Foreskin fibroblast (primary cell): ENCODE measurements at places on chromosomes 16 and 17.

GRCh38 chr17:79046916-79047280, 22.9 kb downstream of the C1QTNF1 start:
- peak; percentile 84 for DNase-seq

GRCh38 chr17:4184811-4185210, 41.8 kb downstream of the CYB5D2 start:
- DNase-seq, result no peak

DNA sequence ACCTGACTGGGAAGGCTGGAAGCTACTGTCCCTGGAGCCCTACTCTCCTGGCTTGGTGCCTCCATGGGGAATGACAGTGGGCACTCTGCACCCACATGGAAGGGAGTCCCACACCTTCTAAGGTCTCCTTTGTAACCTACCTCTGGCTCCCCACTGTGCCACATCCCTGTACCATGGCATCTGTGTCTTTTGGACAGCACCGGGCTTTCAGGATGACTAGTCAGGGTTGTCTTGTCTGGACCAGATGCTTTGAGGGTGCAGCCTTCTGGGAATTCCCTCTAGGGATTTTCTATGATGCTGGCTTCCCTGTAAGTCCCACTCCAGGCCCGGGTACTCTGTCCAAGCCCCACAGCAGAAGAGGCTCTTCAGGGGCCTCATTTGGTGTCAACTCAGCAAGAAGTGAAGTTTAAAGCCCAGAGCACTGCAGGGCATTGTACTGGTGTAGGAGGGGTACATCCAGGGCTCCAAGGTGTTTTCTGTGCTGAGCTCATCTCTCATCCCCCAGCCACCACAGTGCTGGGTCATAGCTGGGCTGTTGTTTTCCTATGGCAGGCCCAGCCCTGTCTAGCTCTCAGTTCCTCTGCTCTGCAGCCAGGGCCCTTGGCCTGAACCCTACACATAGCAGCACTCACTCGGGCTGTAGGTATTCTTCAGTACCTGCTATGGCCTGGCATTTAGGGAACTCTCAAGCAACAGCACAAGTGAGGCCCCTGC, 255.3 kb downstream of the CPPED1 start:
- DNase-seq, result no peak

- DNase-seq, result no peak
Measured at GRCh38 chr16:54434859-54435258, 148.3 kb upstream of the IRX3 start.

- DNase-seq, result peak; percentile 39
Measured at GRCh38 chr17:60630352-60630751, 30.4 kb downstream of the PPM1D start.

DNA sequence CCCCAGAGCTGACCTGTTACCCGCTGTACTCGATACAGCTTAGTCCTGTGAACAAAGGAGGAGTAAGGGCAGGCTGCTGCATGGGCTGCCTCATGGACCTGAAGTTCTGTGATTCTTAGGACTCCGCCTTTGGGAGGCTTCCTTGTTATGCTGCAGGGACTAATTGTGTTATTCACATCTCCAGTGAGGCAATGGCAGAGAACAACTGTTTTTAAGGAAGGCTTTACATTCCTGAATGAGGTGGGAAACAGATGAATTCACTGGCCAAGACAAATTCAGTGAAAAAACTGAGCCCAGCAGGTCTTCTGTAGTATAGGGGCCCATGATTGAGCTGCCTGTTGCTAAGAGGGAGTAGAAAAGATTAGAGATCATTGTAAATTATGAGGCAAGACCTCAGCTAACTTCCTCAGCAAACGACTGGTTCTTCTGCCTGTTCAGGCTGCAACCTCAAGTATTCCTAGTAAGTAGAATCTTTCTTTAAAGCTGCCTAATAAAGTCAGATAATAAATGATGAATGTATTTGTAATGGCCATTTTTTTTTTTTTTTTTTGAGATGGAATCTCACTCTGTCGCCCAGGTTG, 26.3 kb downstream of the ADORA2B start:
- DNase-seq, result no peak

GRCh38 chr17:48678141-48678971, 44.0 kb downstream of the PRAC1 start:
- peak; percentile 78 for DNase-seq

- no peak for DNase-seq
Measured at GRCh38 chr16:67541391-67542263, 13.0 kb downstream of the RIPOR1 start.

GRCh38 chr16:70709457-70709856, 23.6 kb upstream of the MTSS2 start:
- no peak for DNase-seq

- no peak for DNase-seq
Measured at GRCh38 chr16:85657996-85658395, 30.8 kb downstream of the GINS2 start.

DNA sequence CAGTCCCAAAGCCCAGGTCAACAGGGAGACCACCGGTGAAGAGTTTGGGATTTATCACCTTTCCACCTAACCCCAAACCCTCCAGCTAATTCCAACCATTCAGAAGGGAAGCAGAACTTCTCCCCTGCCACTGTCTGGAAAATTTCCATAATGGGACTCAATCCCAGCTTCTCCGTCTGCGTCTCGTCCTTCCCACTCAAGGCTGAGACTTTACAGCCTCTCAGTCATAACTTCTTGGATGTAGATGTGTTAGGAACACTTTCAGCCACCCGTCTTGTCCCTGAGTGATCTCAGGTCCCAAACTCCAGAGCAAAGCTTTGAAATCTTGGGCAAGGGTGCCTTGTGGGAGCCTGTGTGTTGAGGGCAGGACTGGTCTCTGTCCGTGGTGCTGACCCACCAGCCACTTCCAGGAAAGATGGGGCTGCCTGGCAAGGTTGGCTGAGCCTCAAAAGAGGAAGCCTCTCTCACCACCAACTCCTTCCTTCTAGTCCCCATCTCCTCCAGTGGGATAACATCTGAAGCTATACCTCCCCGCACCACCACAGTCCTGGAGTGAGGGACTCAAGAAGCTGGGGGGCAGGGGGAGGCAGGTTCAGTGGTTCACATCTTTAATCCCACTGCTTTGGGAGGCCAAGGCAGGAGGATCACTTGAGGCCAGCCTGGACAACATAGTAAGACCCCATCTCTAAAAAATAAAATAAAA, 9.3 kb downstream of the GAS2L2 start:
- DNase-seq, result no peak

GRCh38 chr16:24845726-24846547, at the start of gene SLC5A11:
TSS of gene SLC5A11 (plus strand) at chr16:24845963. CDS start at chr16:24858644, 12,681 bp downstream.
- no peak for DNase-seq

- no peak for DNase-seq
Measured at GRCh38 chr17:79152110-79152509, 77.5 kb downstream of the ENGASE start.

DNA sequence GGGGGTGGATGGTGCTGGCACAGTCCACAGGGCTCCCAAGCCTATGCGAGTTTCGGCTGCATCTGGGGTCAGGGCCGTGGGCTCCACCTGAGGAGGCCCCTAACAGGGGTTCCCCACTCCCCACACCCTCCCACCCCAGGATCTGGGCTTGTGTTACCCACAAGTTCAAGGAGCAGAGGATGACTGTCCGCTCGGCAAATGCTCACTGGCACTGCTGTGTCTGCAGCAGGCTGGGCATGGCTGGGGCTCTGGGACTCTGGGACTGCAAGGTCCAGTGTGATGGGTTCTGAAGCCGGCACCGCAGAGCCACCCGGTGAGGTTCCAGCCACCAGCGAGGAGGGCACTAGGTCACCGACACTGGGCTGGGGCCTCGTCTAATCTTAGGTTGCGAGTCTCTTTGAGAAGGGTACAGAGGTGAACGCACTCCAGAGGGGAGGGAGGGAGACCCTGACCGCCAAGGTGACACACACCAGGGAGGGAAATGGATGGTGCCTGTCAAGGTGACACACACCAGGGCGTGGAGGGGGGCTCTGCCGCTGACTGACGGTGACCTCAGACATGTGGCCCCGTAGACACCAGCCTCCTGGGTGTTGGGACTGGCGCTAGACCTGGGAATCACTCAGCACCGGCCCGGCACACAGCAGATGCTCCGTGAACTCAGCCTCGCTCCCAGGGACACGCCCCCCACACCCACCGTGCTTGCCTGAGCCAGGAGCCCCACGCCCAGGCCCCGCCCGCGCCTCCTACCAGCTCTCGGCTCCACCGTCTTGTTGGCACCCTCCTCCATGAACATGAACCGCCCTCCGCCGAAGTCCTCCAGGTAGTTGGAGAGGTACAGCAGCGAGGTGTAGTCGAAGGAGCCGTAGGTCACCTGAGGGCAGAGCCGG, 20.5 kb upstream of the HEXD start:
- no peak for DNase-seq

GRCh38 chr16:89192956-89193575, 7.3 kb downstream of the SLC22A31 start:
- DNase-seq, result peak; percentile 88

DNA sequence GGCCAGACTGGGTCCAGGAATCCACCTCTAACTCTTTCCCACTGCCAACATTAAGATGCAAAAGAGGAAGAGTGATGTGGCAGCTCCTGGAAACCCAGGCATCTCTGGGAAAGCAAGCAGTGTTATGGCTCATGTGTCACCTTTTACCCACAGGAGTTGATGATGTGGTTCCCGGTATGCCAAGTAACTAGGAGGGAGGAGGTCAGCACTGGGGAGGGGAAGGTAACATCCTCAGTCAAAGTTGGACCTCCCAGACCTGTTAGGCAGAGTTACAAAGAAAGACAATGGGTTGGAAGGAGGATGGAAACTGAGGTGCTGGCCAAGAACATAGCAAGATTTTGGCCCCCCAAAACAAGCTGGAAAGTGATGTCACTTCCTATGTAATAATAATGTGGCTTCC, 11.4 kb downstream of the KRABD2 start:
- DNase-seq, result peak; percentile 56

- no peak for DNase-seq
Measured at GRCh38 chr17:45961206-45961605, 37.8 kb upstream of the STH start.

GRCh38 chr17:11264183-11264871, 23.3 kb downstream of the SHISA6 start:
- no peak for DNase-seq

GRCh38 chr17:40903129-40903847, 18.2 kb upstream of the KRT20 start:
- peak; percentile 39 for DNase-seq

GRCh38 chr17:8311131-8311790, 1.2 kb downstream of the ARHGEF15 start:
- DNase-seq, result no peak

DNA sequence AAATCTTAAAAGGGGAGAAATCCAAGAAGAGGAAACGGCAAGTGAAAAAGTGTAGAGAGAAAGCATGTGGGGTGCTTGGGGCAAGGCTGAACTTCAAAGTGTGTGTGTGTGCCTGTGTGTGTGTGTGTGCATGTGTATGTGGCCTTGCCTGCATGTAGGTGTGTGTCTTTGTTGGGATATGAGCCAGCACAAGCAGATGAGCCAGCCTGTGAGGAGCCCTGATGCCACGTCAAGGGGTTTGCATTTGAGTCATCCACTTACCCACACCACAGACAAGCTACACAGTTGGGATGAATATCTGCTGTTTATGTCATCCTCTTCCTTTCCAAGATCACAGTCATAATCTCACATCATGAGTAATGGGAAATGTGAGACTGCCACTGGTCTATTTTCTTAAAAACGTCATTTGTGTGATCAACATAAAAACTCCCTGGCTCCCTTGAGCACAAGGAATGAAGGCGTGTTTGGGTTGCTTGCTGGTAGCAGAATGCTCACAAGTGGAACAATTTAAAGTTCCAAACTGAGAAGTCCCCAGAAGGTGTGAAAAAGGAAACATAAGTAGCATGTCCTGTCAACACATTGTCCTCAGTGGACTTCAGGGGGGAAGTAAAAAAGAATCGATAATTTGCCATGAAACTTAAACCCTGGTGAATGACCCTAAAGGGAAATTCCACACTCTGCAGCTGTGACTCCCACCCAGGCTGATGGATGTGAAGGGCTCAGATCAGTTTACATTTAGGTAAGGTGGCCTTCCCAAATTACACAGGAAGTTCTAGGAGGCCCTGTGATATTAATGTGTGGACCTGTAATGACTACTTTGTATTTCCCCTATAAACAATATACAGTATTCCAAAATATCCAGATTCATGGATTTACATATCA, 14.7 kb downstream of the KCTD19 start:
- DNase-seq, result peak; percentile 99

DNA sequence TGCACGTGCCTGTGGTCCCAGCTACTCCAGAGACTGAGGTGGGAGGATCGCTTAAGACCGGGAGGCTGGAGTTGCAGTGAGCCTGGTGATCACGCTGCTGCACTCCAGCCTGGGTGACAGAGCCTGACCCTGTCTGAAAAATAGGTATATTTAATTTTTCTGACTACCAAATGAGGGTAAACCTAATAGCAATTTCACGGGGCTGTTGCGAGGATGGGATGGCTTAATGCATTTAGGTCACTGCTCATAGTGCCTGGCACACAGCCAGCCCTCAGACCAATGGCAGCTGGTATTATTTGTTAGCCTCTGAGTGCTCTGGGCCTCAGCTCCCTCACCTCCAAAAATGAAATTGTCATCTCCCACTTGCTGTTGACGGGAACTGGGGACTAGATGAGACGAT, 5.9 kb upstream of the CDIP1 start:
- DNase-seq, result no peak

DNA sequence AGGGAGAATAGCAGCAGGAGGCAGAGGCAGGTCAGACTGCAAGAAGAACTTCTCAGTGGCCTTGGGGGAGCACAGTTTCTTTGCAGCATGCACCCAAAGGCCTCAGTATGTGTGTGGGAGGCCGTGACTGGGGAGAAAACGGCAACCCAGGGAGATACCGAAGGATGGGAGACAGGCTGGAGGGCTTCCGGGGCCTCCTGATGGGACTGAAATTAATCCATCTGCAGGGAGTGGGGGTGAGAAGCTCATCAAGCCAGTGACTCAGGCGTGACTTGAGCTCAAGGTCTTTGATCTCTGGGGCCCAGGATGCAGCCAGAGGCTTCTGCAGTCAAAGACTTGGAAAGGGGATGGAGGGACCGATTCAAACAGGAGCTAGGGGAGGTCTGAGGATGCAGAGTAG, 5.1 kb upstream of the C17orf113 start:
- DNase-seq, result peak; percentile 71

DNA sequence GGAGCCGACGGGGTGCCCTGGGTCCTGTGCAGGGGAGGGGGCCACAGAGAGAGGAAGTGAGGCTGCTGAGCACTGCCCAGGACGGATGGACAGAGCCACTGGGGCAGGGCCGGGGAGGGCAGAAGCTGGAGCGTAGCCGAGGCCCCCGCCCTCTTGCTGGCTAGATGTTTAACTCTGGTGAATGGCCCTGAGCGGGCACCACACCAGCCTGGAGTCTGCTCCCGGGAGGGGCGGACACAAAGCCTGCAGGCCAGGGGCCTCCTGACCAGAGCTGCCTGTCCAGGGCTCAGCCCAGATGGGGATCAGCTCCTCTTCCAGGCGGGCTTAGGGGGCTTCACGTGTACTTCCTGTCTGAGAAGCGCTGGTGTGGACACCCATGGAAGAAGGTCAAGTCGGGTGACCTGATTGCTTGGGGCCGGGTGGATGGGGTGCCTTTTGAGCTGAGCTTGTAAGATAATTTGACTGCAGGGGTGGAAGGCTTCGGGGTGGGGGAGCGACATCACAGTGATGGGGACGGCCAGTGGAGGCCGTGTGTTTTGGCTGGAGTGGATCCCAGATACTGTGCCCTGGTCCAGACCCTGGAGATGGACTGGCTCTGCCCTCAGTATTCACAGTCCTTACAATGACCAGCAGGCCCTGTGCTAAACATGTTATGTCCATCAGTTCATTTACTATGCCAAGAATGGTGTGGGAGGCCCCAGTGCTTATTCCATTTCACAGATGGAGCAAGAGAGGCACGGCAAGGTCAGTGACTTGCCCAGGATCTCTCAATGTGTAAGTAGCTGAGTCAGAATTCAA, 33.7 kb upstream of the CIBAR2 start:
- DNase-seq, result no peak
